ENCODE measurements at places on chromosomes 11 and 22. TPM values are rescaled to one million over a fixed set of nuclear protein-coding genes. Genes with fewer than 3 reads are reported as not detected.

GLB1L2 gene
- total RNA-seq = not detected

SLC5A4 gene
- total RNA-seq = 0.56 TPM

SPDYC gene
- not detected for total RNA-seq

PGA4 gene
- total RNA-seq = 1.3 TPM

MS4A15 gene
- not detected for total RNA-seq

PHETA2 gene
- total RNA-seq = 6.8 TPM

TPBGL gene
- not detected for total RNA-seq

KCNJ11 gene
- 3.3 TPM for total RNA-seq

FGF4 gene
- not detected for total RNA-seq

API5 gene
- 72.9 TPM for total RNA-seq

GRCh38 chr11:2870969-2871680 lies 14.4 kb downstream of the CDKN1C start:
- DNase-seq = no peak

GRCh38 chr22:35548722-35549112 lies 8.1 kb downstream of the RASD2 start:
- DNase-seq = no peak

GRCh38 chr11:8800520-8801110 lies 110.4 kb upstream of the AKIP1 start:
- no peak for DNase-seq

- no peak for DNase-seq
These were observed 125.8 kb downstream of the DDX10 start for GRCh38 chr11:108790501-108791299.

DNA sequence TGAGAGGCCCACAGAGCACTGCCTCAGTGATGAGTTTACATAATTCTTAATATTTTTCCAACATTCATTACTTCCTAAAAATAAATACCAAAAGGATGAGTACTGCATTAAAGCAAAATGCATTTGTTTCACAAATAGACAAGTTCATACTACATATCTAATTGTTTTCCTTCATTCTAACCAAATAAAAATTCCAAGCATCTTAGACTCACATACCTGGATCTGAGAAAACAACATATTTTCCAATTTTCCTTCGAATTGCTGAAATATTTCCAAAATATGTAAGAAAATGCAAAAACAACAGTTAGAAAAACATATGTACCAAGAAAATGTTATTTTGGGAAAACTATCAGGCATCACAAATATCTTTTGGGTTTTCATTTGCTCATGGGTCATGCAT lies 127.9 kb upstream of the CEP126 start:
- DNase-seq = no peak

DNA sequence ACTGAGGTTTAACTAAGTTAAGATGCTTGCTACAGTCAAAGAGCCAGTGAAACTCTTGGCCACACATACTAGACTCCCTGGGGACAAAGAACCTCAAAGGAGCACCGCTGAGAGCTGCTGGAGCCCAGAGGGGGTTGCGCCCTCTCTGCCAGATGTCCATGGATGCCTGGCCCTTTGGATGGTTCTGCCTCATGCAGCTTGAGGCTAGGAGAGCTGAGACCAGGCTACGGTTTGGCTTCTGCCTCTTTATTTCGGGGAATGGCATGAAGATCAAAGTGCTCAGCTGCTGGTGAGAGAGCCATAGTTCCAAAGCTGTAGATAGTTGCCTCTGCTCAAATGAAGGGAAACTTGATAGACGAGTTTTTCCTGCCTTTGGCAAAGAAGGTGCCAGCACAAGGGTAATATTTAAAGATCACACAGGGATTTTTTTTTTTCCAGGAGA lies 43.0 kb downstream of the RASSF10 start:
- no peak for DNase-seq

- DNase-seq = no peak
These were observed 4.4 kb downstream of the PNPLA5 start for GRCh38 chr22:43887391-43887790.

GRCh38 chr11:19889531-19889930 lies 176.9 kb downstream of the NAV2 start:
- no peak for DNase-seq

- DNase-seq = no peak
These were observed 12.5 kb downstream of the L3MBTL2 start for GRCh38 chr22:41217553-41218157.

GRCh38 chr22:19448076-19448607 lies 631 bp upstream of the C22orf39 start:
- DNase-seq = no peak

GRCh38 chr11:101563166-101563565 lies 20.6 kb downstream of the TRPC6 start:
- DNase-seq = no peak

DNA sequence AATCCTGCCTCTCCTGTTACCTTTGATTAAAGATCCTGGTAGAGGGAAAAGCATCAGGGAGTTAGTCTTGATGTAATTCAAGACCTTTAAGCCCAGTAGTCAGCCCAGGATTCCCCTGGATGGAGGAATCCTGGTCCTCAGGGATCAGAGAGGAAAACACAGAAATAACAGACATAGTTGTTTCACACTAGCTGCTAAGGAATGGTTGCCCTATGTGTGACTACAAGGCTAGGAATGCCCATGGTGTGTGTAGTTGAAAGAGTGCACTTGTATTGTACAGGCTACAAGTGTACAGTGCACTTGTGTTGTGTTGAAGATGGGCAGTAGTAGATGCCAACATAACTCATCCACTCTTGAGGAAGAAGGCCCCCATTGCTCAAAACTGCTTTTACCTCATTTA lies 226.8 kb downstream of the AASDHPPT start:
- DNase-seq = no peak

DNA sequence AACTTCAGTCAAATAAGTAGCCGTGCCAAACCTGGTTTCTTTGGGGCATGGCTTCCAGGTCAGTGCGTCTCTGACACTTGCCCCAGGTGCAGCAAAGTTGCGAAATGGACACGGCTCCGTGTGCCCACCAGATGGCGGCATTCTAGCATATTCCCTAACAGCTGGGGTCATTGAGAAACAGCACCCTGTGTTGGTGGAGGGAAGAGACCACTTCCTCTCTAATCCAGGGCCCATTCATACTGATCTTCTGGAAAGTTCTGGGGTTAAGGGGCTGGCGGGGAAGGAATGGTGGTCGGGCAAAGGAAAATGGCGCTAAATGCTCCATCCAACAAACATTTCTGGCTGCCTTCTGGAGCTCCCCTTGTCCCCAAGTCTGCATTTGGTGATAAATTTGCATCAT lies 141.2 kb upstream of the TIMP3 start:
- DNase-seq = no peak

- no peak for DNase-seq
These were observed 21.3 kb downstream of the TRIM44 start for GRCh38 chr11:35683728-35684339.

DNA sequence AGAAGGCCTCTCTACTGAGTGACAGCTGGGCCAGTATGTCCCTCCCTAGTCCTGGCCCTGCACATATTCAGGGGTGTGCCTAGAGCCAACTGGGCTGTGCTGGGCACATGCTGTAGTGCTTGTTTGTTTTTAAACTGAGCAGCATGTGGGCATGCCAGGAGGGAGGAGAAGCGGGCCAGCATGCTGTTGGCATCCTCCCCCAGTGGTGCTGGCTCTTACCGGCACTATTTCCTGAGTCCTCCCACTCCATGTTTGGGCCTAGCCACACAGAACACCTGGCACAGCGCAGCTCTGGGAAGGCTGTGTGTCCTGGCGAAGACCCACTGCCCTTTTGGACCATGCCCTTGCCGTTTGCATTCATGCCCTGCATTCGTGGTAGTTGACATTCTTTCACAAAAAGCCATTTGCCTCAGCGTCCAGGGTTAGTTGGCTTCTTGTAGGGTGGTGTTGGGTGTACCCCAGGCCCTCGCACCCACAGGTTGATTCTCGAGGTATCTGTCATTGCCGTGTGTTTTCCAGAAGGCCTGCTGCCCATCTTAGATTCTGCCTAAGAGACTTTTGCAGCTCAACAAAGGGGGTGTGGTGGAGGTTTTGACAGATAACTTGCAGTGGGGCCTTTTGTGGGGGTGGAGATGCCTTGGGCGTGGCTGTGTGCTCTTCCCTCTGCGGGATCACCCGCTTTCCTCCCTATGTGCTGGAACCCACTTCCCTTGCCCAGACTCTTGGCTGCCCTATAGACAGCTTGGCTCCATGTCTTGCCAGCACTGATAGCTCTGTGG lies 13.6 kb downstream of the DGCR8 start:
- DNase-seq = peak; percentile 30

- no peak for DNase-seq
These were observed at the start of gene HORMAD2 for GRCh38 chr22:30079952-30080533. Gene HORMAD2, plus strand, starts transcription at chr22:30080464. Its CDS starts 13,489 bp downstream, at chr22:30093953.

- DNase-seq = no peak
These were observed 112.1 kb upstream of the BDNF start for GRCh38 chr11:27812341-27812740.

DNA sequence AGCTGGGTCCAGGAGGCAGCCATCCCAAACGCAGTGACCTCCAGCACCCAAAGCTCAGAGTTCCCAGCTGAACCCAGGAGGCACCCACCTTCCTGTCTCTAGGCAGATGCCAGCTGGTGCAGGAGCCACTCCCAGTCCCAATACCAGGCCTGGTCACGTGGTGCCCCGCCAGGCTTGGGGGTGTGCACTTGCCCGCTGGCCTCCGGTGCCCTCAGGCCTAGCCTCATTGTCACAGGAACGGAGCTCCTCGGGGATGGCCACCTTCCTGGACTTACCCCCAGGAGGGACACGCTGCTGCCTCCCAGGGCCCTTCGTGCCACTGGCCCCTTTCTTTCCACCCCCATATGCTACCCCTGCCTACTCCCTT lies 4.6 kb downstream of the BID start:
- peak; percentile 80 for DNase-seq

DNA sequence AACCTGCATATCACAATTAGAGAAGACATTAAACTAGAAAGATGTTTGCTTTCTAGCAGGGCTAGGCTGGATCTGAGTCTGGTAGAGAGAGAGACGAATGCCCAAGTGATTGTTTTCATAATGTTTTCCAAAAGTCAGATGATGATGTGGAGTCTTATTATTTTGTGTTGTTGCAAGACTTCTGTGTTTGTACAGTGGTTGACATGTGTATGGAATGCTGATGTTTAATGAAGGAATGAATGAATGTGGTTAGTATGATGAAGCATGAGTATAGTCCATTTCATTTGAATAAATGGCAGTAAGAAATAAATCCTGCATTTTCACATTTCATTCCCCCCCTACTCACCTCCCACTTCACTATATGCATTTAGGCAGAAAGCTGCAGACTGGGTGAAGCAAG lies 69.6 kb downstream of the PPP2R1B start:
- DNase-seq = no peak

DNA sequence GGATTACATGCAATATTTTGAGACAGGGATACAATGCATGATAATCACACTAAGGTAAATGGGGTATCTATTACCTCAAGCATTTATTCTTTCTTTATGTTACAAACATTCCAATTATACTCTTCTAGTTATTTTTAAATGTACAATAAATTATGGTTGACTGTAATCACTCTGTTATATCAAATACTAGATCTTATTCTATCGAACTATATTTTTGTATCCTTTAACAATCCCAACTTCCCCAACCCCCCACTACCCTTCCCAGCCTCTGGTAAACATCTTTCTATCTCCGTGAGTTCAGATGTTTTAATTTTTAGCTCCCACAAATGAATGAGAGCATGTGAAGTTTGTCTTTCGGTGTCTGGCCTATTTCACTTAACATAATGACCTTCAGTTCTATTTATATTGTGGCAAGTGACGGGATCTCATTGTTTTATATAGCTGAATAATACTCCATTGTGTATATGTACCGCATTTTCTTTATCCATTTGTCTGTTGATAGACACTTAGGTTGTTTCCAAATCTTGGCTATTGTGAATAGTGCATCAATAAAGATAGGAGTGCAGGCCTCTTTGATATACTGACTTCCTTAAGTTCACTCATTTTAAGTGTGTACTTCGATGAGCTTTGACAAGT lies 40.5 kb downstream of the ARHGEF12 start:
- no peak for DNase-seq

- no peak for DNase-seq
These were observed 181.2 kb upstream of the API5 start for GRCh38 chr11:43130616-43131015.

DNA sequence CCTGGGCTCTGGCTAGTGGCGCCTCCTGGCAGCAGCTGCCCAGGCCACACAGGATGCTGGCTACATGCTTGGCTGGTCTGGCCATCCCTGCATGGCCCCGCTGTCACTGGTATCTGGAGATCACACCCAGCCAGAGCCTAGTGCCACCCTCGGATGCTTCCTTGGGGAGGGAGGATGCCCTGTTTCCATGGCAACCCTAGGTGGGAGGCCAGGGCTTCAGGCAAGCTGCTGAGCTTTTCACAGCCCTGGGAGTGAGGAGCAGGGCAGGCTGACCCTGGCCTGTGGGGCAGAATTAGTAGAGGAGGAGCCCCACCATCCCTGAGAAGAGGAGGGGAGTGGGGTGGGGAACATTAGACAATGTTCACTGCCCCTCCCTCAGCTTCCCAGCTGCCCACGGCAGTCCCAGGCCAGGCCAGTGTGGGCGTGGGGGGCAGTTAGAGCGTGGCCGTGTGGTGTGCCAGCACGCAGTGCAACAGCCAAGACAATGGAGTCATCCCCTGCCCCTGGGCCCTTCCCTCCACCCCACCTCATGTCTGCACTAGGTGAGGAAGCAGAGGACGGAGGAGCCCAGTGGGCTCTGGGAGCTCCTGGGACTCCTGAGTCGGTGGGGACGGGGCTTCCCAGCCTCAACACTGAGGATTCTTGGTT lies 50.4 kb downstream of the PARVB start:
- no peak for DNase-seq

DNA sequence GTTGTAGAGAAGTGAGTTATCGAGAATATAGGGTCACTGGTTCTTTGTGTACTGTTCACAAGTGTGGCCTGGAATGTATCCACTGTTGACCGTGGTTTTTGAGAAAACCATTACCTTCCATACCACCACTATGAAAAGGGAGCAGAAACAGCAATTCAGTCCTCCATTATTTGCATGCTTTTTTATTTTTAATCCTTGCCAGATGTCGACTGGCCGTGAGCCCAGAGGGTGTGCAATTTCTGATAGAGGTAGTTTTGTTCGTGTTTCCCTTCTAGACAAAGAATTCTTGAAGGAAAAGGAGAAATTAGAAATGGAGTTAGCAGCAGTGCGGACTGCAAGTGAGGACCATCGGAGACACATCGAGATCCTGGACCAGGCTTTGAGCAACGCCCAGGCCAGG lies 81.7 kb downstream of the AMOTL1 start:
- DNase-seq = no peak

Data from spleen (tissue), 13 donors.